Gastroesophageal sphincter (tissue), 4 donors: ENCODE measurements at places on chromosomes 1 and 21.

- peak; percentile 93 for ATAC-seq
Observed at GRCh38 chr1:239386453-239387303, at the start of gene CHRM3. Gene CHRM3, plus strand, starts transcription at chr1:239386568. Its CDS starts 520,884 bp downstream, at chr1:239907452.

DNA sequence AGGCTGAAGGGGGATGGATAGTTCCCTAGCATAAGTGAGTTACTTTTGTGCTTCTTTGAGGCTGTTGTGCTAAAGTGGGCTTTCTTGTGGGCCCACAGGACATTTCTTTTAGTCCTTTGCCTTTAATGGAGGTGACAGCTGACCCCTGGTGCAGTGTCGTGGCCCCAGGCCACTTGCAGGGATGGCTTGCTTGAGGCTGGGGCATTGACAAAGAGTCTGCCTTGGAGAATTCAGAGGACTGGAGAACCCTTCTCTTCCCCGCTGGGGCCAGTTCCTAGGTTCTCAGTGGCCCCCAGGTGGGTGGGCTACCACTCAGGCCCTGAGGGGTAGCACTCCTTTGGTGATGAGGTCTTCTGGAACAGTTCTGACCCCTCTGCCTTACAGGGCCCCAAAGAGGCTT lies 12.8 kb downstream of the ABCG1 start:
- ATAC-seq: no peak

- ATAC-seq: no peak
Observed at GRCh38 chr1:151137789-151138188, 8.6 kb downstream of the SEMA6C start.

DNA sequence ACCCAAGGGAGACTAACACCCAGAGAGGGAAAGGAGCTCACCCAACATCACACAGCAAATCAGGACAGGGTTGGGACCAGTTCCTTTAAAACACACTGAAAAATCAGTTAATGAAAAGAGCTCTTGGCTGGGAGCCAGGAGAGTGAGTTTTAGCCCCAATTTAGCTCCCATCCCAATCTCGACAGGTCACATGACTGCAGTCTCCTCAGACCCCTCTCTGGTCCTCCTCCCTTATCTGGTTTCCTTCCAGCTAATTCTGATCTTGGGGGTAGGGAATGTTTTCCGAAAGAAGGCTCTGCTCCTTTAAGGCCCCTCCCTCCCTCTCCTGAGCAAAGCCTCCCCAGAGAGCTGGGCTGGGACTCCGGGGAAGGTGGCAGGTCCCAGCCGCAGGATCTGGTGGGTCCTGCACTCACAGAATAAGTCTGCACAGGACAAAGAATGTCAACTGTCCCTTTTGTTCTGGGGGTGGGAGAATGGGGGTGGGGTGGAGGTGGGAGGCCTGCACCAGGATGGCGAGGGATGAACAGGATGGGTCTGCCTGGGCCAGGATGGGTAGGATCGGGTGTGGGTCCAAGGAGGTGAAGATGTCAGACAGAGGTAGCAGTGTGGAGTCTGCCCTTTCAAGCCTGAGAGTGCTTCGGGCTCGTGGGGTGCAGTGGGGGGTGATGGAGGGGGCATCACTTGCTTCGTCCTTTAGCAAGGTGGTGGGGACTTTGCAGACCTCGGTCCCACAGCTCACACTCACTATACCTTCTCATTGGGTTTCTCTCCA lies 57.3 kb upstream of the SSBP3 start:
- ATAC-seq: no peak
